ENCODE measurements at places on chromosomes 7 and 10.

DNA sequence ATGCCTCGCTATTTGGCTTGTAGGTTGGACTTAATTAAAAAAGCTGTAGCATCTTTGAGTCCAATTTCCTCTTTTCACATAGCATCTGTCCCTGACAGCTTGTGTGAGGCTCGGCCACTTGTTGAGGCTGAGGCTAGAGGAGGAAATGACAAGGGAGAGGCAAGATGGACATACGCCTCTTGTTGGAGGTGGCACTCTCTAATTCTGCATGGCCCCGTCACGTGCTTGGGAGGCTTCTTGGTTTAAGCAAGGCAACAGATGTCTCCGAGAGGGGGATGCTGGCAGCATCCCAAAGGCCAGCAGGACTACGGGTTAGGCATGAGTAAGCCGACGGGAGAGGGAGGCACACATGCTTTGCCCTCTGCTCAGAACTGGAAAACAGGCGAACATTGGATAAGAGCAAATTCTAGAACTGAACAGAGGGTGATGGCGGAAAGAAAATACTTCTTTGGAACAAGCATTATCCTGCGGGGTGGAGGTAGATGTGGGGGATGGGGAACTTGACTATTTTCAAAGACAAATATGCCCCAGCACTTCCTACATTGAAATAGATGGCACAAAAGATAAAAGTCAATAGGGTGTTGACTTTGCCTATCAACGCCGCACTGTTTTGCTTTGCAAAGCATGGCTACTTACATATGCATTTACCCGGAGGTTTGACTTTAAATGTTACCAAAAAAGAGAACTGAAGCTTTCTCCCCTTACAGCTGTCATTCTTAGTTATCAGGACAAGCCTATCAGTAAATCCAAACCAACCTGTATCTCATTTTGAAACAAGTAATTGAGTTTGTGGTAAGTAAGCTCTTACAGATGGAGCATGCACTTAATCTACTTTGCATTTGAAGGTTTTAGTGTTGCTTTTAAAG is 94.8 kb downstream of the CHN2 start:
- H3K27ac ChIP-seq: no peak overlapping the region
- H3K4me3 ChIP-seq: no peak overlapping the region
- DNase-seq: no peak
- H3K36me3 ChIP-seq: no peaks in the 10 kb centered on the region
- no peaks in the 10 kb centered on the region for H3K4me1 ChIP-seq

DNA sequence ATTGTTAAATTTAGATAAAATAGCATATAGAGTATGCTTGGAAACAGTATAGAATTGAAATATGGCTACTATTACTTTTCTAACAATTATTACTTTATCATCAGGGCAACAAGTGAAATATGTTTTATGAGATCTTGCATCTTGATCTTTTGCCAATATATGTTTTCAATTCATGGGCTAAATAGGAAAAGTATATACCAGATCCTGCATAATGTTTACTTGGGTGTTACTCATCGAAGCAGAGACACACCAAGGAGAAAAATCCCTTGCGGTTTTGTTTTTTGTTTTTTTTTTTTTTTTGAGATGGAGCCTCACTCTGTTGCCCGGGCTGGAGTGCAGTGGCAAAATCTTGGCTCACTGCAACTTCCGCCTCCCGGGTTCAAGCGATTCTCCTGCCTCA is 541.4 kb downstream of the SUGCT start:
- H3K36me3 ChIP-seq: no peaks in the 10 kb centered on the region
- H3K27ac ChIP-seq: no peak overlapping the region
- H3K4me3 ChIP-seq: no peak overlapping the region
- H3K4me1 ChIP-seq: no peaks in the 10 kb centered on the region

DNA sequence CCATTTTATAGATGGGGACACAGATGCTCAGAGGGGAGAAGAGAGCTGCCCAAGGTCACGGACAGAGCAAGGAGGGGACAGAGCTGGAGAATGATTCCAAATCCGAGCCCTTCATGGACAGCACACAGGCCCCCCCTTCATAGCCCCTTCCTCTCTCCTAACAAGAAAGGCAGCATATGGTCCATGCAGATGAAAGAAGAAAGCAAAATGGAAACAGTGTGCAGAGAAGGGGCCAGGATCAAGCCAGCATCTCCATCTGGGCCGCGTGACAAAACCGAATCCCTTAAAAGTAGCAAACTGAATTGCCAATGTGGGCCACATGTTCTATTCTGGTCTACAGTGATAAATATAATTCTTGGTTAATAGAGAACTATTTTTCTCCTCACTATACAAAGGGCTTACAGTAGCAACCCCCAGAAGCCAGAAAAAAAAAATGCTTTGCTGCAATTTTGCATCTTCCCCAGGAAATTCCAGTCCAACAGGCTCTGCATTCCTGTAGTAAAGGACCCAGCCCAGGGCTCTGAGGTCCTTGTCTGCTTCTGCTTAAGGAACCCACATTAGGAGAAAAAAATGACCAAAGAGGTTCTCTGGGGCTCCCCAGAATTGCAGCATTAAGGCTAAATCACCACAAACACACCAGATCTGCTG is 7.8 kb downstream of the CPXM2 start:
- peaks cover 36% of the 10 kb centered on the region for H3K4me1 ChIP-seq
- H3K4me3 ChIP-seq: no peak overlapping the region
- H3K27ac ChIP-seq: peak overlapping the region; percentile 74
- DNase-seq: no peak
- no peaks in the 10 kb centered on the region for H3K27me3 ChIP-seq
- H3K36me3 ChIP-seq: no peaks in the 10 kb centered on the region

DNA sequence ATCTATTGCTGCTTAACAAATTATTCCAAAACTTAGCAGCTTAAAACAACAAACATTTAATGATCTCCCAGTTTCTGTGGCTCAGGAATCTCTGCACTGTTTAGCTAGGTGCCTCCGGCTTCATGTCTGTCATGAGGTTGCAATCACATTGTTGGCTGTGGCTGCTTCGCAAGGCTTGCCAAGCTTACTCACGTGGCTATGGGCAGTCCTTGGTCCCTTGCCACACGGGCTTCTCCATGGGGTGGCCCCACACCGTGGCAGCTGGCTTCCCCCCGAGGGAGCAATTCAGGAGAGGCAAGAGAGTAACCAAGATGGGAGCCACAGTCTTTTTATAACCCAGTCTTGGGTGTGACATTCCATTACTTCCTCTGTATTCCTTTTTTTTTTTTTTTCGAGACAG is 67.4 kb downstream of the NEURL1 start:
- no peak for DNase-seq
- no peaks in the 10 kb centered on the region for H3K36me3 ChIP-seq
- H3K4me1 ChIP-seq: peaks cover 2% of the 10 kb centered on the region
- H3K27me3 ChIP-seq: no peaks in the 10 kb centered on the region
- no peak overlapping the region for H3K27ac ChIP-seq

- H3K4me3 ChIP-seq: no peak overlapping the region
- no peak for DNase-seq
- H3K27ac ChIP-seq: no peak overlapping the region
- peaks cover 13% of the 10 kb centered on the region for H3K4me1 ChIP-seq
- H3K36me3 ChIP-seq: no peaks in the 10 kb centered on the region
Measured at GRCh38 chr10:32041290-32042028, 14.8 kb downstream of the KIF5B start.

- H3K27ac ChIP-seq: no peak overlapping the region
- no peaks in the 10 kb centered on the region for H3K27me3 ChIP-seq
- no peaks in the 10 kb centered on the region for H3K4me1 ChIP-seq
- no peak overlapping the region for H3K4me3 ChIP-seq
- DNase-seq: no peak
Measured at GRCh38 chr7:74121401-74122249, 38.0 kb downstream of the LIMK1 start.

- H3K27ac ChIP-seq: no peak overlapping the region
- H3K4me1 ChIP-seq: no peaks in the 10 kb centered on the region
- no peak for DNase-seq
- H3K4me3 ChIP-seq: no peak overlapping the region
- no peaks in the 10 kb centered on the region for H3K36me3 ChIP-seq
Measured at GRCh38 chr10:7027237-7027912, 383.5 kb downstream of the SFMBT2 start.

GRCh38 chr10:72098301-72098835 is 10.0 kb upstream of the SPOCK2 start:
- H3K27ac ChIP-seq: no peak overlapping the region
- H3K4me1 ChIP-seq: no peaks in the 10 kb centered on the region
- no peak for DNase-seq
- H3K27me3 ChIP-seq: no peaks in the 10 kb centered on the region

GRCh38 chr10:96089116-96089515 is 41.0 kb upstream of the ZNF518A start:
- H3K4me3 ChIP-seq: peak overlapping the region; percentile 70
- H3K36me3 ChIP-seq: peaks cover 3% of the 10 kb centered on the region
- H3K27ac ChIP-seq: peak overlapping the region; percentile 93
- DNase-seq: no peak
- H3K4me1 ChIP-seq: peaks cover 12% of the 10 kb centered on the region
- peaks cover under 1% of the 10 kb centered on the region for H3K27me3 ChIP-seq

DNA sequence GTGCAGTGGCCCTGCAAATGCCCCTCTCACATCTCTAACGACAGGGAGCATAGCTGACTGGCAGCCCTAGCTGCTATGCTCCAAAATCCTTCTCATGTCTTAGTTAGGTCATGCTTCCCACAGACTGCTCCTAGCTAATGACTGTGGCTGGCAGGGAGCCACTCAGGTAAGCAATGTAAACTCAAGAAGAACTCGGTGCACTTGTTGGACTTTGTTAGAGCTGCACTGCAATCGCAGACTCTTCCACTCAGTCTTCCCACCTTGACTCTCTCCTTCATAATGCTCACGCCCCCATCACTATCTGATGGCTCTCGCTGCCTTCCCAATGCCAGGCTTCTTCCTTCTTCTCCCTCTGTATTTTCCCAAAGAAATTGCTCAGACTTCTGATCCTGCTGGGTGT is 24.0 kb downstream of the OR9A2 start:
- DNase-seq: no peak
- H3K27ac ChIP-seq: no peak overlapping the region
- no peaks in the 10 kb centered on the region for H3K27me3 ChIP-seq
- no peaks in the 10 kb centered on the region for H3K36me3 ChIP-seq
- H3K4me1 ChIP-seq: no peaks in the 10 kb centered on the region

DNA sequence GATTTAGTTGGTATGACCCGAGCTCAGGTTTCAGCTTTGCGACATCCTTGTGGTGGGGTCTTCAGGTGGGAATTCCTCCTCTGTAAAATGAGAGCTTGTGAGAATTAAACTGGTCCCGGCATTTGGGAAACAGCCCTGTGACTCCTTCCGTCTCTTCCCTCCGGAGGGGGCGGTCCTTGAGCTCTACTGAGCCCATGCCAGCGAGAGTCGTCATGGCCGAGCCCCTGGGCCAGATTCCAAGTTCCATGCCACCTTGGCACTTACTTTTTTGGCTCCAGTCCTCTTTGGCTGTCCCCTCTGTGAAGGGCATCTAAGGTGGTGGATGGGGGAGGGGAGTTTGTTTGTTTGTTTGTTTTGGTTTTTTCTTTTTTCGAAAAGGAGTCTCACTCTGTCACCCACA is 47.6 kb downstream of the GTF2IRD1 start:
- H3K4me3 ChIP-seq: no peak overlapping the region
- H3K36me3 ChIP-seq: peaks cover 21% of the 10 kb centered on the region
- H3K27ac ChIP-seq: peak overlapping the region; percentile 73
- DNase-seq: no peak
- H3K4me1 ChIP-seq: peaks cover 14% of the 10 kb centered on the region
- no peaks in the 10 kb centered on the region for H3K27me3 ChIP-seq

DNA sequence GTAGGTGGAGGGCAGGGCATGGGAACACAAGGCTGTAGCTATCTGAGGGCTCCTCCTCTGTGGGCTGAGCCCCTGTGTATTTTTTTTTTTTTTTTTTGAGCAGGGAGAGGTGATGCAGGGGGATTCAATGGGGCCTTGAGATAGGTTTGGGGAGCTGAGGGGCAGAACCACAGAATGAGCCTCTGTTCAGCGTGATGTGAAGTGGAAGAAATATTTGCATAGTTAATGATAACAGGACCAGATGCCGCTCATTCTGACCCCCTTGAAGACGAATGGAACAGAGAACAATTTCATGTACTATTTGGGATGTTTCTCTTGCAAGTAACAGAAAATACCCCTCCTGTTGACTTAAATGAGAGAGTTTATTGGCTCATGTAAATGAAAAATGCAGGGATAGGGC is 69.7 kb upstream of the EMX2 start:
- H3K27me3 ChIP-seq: peaks cover 7% of the 10 kb centered on the region
- no peaks in the 10 kb centered on the region for H3K4me1 ChIP-seq
- H3K36me3 ChIP-seq: no peaks in the 10 kb centered on the region
- H3K4me3 ChIP-seq: no peak overlapping the region

GRCh38 chr7:151477867-151478266 is 37.9 kb upstream of the CRYGN start:
- H3K36me3 ChIP-seq: no peaks in the 10 kb centered on the region
- DNase-seq: no peak
- no peak overlapping the region for H3K4me3 ChIP-seq
- peaks cover 6% of the 10 kb centered on the region for H3K4me1 ChIP-seq
- no peak overlapping the region for H3K27ac ChIP-seq
- H3K27me3 ChIP-seq: no peaks in the 10 kb centered on the region

DNA sequence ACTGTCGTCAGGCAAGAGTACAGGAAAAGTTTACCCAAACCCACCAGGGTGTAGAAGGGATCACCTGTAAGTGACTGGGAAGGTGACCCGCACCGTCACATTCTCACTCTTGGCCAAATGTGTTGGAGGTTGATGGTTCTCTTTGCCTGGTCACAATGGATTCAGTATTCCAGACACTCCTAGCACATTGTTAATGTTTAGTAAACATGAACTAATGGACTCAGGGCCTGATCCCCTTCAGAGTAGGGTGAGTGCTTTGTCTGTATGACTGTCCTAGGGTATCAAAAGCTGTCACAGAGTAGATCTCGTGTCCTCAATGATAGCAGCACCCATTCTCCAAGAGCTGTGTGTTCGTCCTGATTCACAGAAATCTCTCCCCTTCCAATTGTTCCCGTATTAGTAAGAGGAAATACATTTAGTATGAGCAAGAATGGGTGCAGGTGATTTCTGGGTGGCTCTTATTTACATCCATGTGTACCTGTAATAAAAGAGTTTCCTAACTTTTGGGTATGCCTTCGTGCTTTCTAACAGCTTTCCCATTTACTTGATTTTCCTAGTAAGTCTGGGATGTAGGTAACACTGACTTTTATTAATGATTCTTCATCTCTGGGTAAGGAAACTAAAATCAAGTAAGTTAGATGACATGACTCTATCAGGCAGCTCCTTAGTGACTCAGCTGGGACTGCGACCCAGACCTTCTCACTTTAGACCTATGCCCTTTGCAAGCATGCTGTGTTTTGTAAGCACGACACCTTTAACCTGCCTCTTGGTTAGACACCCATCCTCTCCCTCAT is 4.7 kb downstream of the EEPD1 start:
- H3K4me1 ChIP-seq: peaks cover 90% of the 10 kb centered on the region
- no peak for DNase-seq
- H3K27ac ChIP-seq: peak overlapping the region; percentile 12
- no peaks in the 10 kb centered on the region for H3K27me3 ChIP-seq
- no peaks in the 10 kb centered on the region for H3K36me3 ChIP-seq

DNA sequence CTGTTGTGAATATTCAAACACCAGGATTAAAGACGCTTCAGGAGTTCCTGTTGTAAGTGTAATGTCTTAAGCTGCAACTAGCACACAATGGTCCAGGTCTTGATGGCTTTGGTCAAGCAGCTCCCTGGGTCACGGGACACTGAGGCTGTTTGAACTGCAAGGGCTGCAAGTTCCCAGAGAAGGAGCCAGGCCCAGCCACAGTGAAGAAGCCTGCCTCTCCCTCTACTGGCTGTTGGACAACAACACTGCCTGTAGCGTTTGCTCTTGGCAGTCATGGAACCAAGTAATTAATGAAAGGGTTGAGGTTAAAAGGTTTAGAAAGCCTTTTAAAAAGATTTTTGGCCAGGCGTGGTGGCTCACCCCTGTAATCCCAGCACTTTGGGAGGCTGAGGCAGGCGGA is 31.9 kb upstream of the GUSB start:
- H3K36me3 ChIP-seq: no peaks in the 10 kb centered on the region
- no peak overlapping the region for H3K27ac ChIP-seq
- no peak for DNase-seq
- no peak overlapping the region for H3K4me3 ChIP-seq

GRCh38 chr10:15815242-15815885 is 44.9 kb downstream of the MINDY3 start:
- DNase-seq: no peak
- H3K4me3 ChIP-seq: no peak overlapping the region
- peaks cover 30% of the 10 kb centered on the region for H3K36me3 ChIP-seq
